ENCODE measurements at places on chromosomes 2 and 18.

DNA sequence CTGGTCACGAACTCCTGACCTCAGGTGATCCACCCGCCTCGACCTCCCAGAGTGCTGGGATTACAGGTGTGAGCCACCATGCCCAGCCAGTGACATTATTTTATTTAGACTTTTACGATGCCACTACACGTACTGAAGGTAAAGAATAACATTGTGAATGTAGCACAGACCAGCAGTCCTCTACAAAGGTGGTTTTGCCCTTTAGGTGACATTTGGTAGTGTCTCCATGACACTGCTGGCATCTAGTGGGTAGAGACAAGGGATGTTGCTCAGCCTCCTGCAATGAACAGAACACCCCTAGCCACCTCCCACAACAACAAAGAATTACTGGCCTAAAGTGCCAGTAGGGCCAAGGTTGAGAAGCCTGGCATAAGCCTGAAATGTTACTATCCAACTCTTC lies 69.5 kb downstream of the MYOM1 start:
- no peak for DNase-seq
- H3K27ac ChIP-seq: no peak overlapping the region
- no peaks in the 10 kb centered on the region for H3K4me1 ChIP-seq
- no peak overlapping the region for H3K4me3 ChIP-seq
- H3K36me3 ChIP-seq: no peaks in the 10 kb centered on the region

- H3K27ac ChIP-seq: no peak overlapping the region
- no peaks in the 10 kb centered on the region for H3K27me3 ChIP-seq
- no peak overlapping the region for H3K4me3 ChIP-seq
- no peak for DNase-seq
- H3K4me1 ChIP-seq: no peaks in the 10 kb centered on the region
Measured at GRCh38 chr2:236861944-236862343, 223.7 kb upstream of the COPS8 start.

GRCh38 chr2:11578081-11578948 lies 44.5 kb downstream of the GREB1 start:
- H3K27ac ChIP-seq: no peak overlapping the region
- no peaks in the 10 kb centered on the region for H3K36me3 ChIP-seq
- DNase-seq: peak; percentile 27
- H3K4me1 ChIP-seq: no peaks in the 10 kb centered on the region

DNA sequence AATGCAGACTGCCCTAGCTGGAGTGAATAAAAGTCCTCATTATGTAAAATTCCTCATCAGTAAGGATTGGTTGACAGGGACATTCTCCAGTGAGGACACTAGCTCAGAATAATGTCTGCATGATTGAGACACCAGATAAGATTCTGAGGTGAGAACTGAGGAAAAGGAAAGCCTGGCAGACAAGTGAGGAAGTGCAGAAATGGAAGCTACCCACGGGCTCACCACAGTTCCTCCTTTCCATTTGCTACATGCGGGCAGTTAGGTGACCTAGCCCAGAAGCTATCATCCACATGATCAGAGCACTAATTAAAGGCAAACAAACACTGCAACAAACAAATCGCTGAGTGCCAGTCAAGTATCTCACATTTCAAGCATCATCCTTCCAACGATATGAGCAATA lies 27.7 kb downstream of the NETO1 start:
- H3K27me3 ChIP-seq: no peaks in the 10 kb centered on the region
- H3K36me3 ChIP-seq: no peaks in the 10 kb centered on the region
- H3K27ac ChIP-seq: no peak overlapping the region
- H3K4me1 ChIP-seq: no peaks in the 10 kb centered on the region
- no peak overlapping the region for H3K4me3 ChIP-seq
- no peak for DNase-seq

- no peak overlapping the region for H3K4me3 ChIP-seq
- DNase-seq: no peak
- no peaks in the 10 kb centered on the region for H3K36me3 ChIP-seq
Measured at GRCh38 chr2:198571393-198571792, 767.0 kb downstream of the PLCL1 start.

DNA sequence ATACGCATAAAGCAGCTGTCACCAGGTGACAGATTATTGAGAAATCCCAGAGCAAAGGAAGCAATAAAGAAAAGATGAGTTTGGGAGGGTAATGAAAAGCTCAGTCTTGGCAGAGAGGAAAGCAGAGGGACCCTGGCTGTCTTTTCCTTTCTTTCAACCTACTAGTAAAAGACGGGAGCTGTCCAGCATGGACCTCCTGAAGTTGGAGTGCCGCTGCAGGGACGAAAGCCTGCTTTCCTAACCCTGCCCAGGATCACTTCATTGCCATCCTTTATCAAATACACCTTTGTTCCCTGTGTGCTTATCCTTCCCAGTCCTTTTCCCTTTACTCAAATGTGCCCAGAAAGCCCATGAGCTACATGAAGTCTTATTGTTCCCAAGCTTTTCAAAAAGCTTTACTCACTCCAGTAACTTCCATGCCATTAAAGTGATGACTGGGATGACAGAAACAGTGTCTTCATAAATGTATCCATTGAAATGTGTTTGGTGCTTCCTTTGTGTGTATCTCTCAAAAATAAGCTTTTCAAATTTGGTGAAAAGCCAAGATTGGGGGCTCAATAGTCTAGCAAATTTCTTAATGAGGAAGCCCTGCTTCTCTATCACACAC lies 3.7 kb upstream of the SPR start:
- H3K4me3 ChIP-seq: no peak overlapping the region
- no peaks in the 10 kb centered on the region for H3K4me1 ChIP-seq
- no peak overlapping the region for H3K27ac ChIP-seq
- DNase-seq: peak; percentile 56
- H3K27me3 ChIP-seq: peaks cover 2% of the 10 kb centered on the region

GRCh38 chr18:48994044-48994651 lies 43.4 kb upstream of the SMAD7 start:
- peak overlapping the region; percentile 87 for H3K27ac ChIP-seq
- DNase-seq: no peak
- H3K36me3 ChIP-seq: no peaks in the 10 kb centered on the region
- H3K4me1 ChIP-seq: no peaks in the 10 kb centered on the region

DNA sequence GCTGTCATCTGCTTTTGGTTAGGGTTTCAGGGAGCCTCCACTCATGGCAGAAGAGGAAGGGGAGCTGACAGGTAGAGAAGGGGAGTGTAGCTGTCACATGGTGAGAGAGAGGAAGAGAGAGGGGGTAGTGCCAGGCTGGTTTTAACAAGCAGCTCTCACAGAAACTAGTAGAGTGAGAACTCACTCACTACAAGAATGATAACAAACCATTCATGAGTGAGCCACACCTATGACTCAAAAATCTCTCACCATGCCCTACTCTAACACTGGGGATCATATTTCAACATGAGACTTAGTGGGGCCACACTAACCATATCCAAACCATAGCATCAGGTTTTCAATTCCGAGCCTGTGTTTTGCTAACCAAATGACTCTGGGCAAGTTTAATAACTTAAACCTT lies 274.9 kb upstream of the VWC2L start:
- no peaks in the 10 kb centered on the region for H3K36me3 ChIP-seq
- no peaks in the 10 kb centered on the region for H3K27me3 ChIP-seq
- no peak overlapping the region for H3K27ac ChIP-seq

DNA sequence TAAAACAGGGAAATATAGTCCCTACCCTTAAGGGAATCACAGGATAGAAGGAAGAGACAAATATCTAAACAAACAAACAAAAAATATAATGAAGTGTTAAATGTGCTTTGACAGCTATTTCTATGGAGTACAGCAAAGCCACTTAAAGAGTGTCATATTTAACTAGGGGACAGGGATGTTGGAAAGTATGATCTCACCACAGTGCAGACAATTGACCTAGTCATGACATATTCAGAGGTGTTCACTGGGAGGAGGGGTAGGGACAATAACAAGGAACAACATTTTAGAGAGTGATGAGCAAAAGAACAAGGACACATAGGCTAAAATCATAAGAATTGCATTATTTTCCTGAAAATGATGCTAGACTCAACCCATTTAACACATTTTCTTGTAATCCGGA lies 107.5 kb downstream of the TMEM163 start:
- H3K36me3 ChIP-seq: no peaks in the 10 kb centered on the region
- no peaks in the 10 kb centered on the region for H3K4me1 ChIP-seq
- DNase-seq: no peak

DNA sequence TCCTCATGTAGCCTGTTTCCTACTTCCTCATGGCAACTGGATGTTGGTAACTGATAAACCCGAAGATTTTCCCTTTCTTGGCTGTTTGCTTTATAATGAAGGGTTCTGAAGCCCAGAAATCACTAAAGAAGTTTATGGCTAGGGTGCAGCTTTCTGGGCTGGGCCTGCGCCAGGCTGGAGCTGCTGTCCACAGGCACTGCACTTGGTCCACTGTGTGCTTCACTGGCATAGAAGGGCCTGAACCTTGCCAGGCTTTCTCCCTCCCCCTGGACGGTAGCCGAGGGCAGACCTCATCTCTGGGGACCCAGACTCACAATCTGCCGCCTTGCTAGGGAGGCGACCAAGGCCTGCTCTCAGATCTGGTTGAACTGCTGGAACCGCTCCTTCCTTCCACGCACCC lies 133.3 kb upstream of the SPRED2 start:
- no peak overlapping the region for H3K27ac ChIP-seq
- H3K27me3 ChIP-seq: no peaks in the 10 kb centered on the region
- no peaks in the 10 kb centered on the region for H3K36me3 ChIP-seq
- no peak overlapping the region for H3K4me3 ChIP-seq
- no peak for DNase-seq
- H3K4me1 ChIP-seq: no peaks in the 10 kb centered on the region

DNA sequence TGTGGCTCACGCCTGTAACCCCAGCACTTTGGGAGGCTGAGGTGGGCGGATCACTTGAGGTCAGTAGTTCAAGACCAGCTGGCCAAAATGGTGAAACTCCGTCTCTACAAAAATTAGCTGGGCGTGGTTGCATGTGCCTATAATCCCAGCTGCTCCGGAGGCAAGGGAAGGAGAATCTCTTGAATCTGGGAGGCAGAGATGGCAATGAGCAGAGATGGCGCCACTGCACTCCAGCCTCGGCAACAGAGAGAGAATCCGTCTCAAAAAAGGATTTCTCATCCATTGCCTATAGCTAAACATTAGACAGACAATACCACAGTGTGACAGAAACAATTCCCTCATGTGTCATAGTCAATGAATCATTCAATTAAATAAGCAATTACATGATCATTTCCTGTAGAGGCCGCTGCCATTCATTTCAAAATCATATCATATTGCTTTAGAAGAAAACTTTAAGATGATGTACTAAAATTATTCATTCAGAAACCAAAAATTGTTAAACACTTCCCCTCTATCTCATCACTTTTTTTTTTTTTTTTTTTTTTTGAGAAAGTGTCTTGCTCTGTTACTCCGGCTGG lies 69.5 kb upstream of the TGIF1 start:
- no peaks in the 10 kb centered on the region for H3K4me1 ChIP-seq
- no peak overlapping the region for H3K4me3 ChIP-seq
- H3K27ac ChIP-seq: no peak overlapping the region
- H3K27me3 ChIP-seq: no peaks in the 10 kb centered on the region

GRCh38 chr2:101473911-101474701 lies 806 bp downstream of the RFX8 start:
- no peaks in the 10 kb centered on the region for H3K27me3 ChIP-seq
- peak; percentile 68 for DNase-seq
- peak overlapping the region; percentile 26 for H3K27ac ChIP-seq
- peak overlapping the region; percentile 8 for H3K4me3 ChIP-seq
- H3K36me3 ChIP-seq: no peaks in the 10 kb centered on the region
- H3K4me1 ChIP-seq: no peaks in the 10 kb centered on the region

DNA sequence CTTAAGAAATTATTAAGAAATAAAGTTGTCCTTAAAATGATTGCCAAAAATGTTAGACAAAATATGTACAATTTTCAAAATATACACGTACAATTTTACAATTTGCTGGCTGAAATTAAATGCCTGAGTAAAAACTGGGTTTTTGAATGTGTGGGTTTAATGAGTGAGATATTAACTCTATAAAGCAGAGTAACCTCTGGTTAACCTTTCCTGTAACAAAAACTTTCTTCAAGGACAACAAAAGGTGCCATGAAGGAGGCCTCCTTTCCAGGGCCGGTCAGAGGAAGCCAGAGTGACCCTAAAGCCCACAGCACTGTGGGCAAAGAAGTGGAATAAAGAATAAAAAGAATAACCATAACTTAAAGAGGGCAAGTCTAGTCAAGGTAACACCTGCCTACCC lies 16.5 kb upstream of the MAL start:
- no peak overlapping the region for H3K4me3 ChIP-seq
- no peaks in the 10 kb centered on the region for H3K36me3 ChIP-seq
- no peaks in the 10 kb centered on the region for H3K27me3 ChIP-seq
- H3K4me1 ChIP-seq: no peaks in the 10 kb centered on the region
- DNase-seq: no peak

GRCh38 chr2:137670111-137670510 lies 294.2 kb upstream of the HNMT start:
- H3K4me1 ChIP-seq: no peaks in the 10 kb centered on the region
- no peak overlapping the region for H3K27ac ChIP-seq
- no peak for DNase-seq
- no peaks in the 10 kb centered on the region for H3K27me3 ChIP-seq
- no peaks in the 10 kb centered on the region for H3K36me3 ChIP-seq
- H3K4me3 ChIP-seq: no peak overlapping the region

GRCh38 chr2:69013142-69013839 lies at the start of gene ANTXR1:
Gene ANTXR1, plus strand, starts transcription at chr2:69013179. Its CDS starts 321 bp downstream, at chr2:69013500.
- H3K27ac ChIP-seq: peak within 1 kb of the TSS; percentile 78
- H3K27me3 ChIP-seq: no peaks in the 10 kb centered on the region
- H3K4me3 ChIP-seq: peak within 1 kb of the TSS; percentile 69
- peaks cover 3% of the 10 kb centered on the region for H3K4me1 ChIP-seq

- H3K4me1 ChIP-seq: no peaks in the 10 kb centered on the region
- H3K27me3 ChIP-seq: no peaks in the 10 kb centered on the region
- H3K36me3 ChIP-seq: no peaks in the 10 kb centered on the region
- no peak overlapping the region for H3K27ac ChIP-seq
- no peak overlapping the region for H3K4me3 ChIP-seq
Measured at GRCh38 chr18:60020107-60020925, 120.5 kb downstream of the PMAIP1 start.

- peaks cover 2% of the 10 kb centered on the region for H3K4me1 ChIP-seq
- H3K36me3 ChIP-seq: no peaks in the 10 kb centered on the region
- no peak overlapping the region for H3K27ac ChIP-seq
- peak overlapping the region; percentile 99 for H3K4me3 ChIP-seq
- H3K27me3 ChIP-seq: no peaks in the 10 kb centered on the region
- no peak for DNase-seq
Measured at GRCh38 chr18:21109936-21110712, 1.5 kb downstream of the ROCK1 start.

GRCh38 chr2:168166902-168167510 lies 80.4 kb downstream of the STK39 start:
- DNase-seq: no peak
- no peaks in the 10 kb centered on the region for H3K36me3 ChIP-seq
- no peaks in the 10 kb centered on the region for H3K27me3 ChIP-seq
- no peak overlapping the region for H3K4me3 ChIP-seq
